ENCODE measurements at places on chromosomes 3 and 15. TPM values are rescaled to one million over a fixed set of nuclear protein-coding genes. Genes with fewer than 3 reads are reported as not detected.

- no peak for DNase-seq
Observed at GRCh38 chr3:9122732-9123364, 126.6 kb downstream of the SRGAP3 start.

- DNase-seq, result no peak
Observed at GRCh38 chr3:186143250-186143649, 34.4 kb upstream of the ETV5 start.

DNA sequence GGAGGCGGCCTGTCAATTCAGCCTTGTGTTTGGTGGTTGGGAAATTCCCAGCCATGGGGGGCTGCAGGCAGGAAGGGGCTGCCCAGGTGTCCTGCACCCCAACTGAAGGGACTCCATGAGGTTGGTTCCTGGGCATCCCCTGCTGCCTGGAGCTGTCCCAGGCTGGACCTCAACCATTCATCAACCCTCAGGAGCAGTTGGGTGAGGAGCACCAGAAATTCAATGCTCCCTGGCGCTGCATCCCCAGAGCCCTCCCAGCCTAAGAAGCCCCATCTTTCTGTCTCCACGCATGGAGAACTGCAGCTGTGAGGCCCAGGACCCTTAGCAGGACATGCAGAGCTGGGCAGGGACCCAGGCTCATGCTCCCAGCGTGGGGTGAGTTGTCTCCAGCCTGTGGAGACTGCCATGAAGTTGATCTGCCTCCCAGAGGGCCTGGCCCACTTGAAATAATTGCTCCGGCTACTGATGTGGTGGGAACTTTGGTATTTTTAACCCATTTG, 8.0 kb upstream of the SEMA3B start:
- no peak for DNase-seq

DNA sequence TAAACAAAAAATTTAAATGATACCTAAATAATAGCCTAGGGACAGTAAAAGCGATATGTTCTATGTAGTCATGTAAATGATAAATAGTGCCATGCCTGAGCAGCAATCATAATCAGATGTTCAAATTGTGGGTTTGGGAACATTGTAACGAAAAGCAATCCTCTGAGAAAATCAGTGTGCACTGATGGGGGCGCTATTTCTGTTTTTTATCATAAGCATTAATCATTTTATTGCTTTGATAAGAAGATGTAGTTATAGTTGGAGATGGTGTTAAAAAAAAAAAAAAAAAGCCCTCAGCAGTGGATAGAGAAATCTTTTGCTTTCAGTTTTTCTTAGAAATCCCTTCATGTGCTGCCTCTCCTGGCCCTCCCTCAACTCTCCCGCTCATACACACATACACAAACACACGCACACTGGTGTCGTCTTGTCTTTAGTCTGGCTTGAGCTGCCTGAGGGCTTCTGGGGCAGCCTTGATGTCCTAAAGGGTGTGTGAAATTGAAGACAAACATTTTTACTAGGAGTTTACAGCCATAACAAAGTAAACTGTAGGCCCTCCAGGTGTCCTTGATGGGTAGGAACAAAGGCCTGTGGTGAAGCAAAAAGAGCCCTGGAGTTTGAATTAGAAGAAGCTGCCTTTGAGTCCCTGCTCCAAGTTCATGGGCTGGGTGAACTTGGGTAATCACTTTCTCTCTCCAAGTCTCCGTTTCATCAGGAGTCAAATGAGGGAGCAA, 428.1 kb downstream of the SOX2 start:
- no peak for DNase-seq

DNA sequence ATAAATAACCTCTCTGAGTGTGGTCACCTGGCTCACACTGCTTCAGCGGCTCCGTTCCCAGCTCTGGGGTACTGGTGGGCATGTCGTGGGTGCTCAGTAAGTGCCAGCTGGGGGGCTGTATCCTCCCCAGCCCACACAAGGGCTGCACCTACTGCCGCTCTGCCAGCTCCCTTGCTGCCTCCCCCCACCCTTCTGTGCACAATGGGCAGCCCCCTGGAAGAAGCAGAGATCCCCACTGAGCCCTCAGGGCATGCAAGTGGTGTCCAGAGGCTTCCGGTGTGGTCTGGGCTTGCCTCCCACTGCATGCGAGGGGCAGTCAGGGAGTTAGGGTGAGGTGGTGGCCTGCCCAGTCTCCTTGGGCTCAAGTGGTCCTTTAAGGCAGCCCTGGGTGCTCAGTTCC, 58.3 kb upstream of the TRPM1 start:
- DNase-seq, result no peak

GRCh38 chr3:44862226-44862637, 520 bp downstream of the TMEM42 start:
- DNase-seq, result peak; percentile 7

DNA sequence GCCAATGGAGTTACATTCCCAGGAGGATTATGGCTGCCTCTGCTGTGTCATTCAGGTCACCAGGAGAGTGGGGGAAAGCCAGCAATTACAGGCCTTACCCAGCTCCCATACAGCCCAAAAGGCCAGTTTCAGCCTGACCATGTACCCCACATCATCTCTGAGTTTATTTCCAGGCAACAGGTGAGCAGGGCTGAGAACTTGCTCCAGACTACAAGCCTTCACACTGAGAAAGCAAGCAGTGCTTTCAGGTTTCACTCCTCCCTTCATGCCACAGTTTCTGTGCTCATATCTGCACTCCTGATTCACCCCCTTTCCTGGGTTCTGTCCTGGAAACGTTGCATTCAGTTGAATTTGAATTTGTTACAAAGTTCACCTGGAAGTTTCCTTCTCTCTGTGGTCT, 68.1 kb upstream of the ABI3BP start:
- DNase-seq, result no peak

- DNase-seq, result no peak
Observed at GRCh38 chr15:79977431-79978054, 6.5 kb upstream of the BCL2A1 start.

DNA sequence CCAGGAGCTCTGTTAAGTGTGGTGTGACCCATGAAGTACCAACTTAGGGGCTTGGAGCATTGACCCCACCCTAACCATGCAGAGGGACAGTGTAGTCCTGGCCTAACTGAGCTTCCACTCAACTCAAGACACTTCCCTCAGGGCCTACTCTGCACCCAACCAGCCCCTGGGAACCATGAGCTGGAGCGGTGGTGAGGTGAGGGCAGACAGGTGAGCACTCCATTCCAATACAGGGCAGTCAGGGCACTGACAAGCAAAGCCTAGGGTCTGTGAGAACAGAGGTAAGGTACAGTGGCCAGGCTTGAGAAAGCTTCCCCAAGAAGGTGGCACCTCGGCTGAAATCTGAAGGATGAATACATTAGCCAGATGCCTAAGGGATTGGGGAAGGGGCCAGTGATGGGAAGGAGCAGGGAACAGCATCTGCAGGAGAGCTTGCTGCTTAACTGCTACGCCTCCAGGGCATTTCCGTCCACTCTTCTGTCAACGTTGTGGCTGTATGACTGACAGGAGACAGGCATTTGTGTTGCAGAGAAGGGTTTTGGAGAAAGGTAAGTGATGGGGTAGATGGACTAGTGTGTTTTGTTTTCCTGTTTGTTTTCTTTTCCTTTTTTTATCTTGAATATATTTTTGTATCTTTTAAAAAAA, 243.5 kb upstream of the TRIM42 start:
- no peak for DNase-seq

DNA sequence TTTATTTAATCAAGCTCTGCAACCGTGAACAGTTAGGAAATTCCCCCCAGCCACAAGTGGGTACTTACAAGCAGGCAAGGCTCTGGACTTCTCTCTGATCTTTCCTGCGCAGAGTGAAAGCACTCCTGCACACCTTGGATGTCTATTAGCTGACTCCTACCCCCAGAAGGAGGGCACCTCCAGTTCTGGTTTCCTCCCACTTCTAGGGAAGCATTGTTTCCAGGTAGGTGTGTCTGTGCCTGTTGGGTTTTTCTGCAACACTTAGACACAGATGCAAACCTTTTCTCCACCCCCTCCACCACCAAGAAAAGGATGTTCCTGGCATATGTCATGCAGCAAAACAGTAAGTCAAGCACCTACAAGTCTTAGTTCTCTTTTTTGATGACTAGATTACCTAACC, at the start of gene ZBED2:
TSS of gene ZBED2 (minus strand) at position 115 of the 400 bp plus-strand sequence. CDS start 1,145 bp downstream, outside the sequence.
- no peak for DNase-seq

- peak; percentile 28 for DNase-seq
Observed at GRCh38 chr15:51401872-51402517, 60.5 kb downstream of the GLDN start.

- DNase-seq, result peak; percentile 76
Observed at GRCh38 chr3:161266731-161267150, 45.6 kb downstream of the NMD3 start.

- no peak for DNase-seq
Observed at GRCh38 chr3:59632760-59633573, 583.1 kb upstream of the CFAP20DC start.

DNA sequence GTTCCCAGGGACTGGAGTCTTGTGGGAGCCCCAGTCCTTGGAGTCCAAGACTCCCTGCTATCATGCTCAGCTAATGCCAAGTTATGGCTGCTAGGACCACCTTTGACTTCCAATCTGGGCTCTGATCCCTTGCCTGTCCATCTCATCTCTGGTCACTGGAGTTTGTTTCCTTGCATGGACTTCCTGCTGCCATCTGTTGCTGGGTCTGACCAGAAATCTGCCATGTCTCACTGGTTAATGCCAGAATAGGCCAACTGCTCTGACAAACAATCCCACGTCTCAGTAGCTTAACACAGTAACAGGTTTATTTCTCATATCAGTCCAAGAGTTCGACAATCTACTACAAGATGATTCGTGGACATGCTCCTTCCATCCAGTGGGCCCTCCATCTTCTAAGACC, 10.1 kb upstream of the GLCE start:
- no peak for DNase-seq

GRCh38 chr3:14773691-14774128, 45.1 kb upstream of the FGD5 start:
- no peak for DNase-seq

DNA sequence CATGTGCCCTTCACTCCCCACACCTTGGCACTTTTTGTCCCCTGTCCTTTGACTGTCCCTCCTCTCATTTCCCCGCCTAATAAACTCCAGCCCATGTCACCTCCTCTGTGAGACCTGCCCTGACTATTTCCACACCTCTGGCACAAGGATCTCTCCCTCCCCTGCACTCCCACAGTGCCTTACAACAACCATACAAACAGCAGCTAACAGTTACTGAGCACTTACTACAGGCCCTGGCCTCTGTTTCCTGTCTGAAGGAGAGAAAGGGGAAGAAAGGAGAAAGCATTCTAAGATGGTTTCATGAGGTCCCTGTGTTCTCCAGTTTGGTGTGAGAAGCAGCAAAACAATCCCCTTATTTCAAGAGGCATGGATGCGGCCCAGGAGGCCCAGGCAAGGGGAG, 20.0 kb upstream of the TRH start:
- DNase-seq, result no peak

DNA sequence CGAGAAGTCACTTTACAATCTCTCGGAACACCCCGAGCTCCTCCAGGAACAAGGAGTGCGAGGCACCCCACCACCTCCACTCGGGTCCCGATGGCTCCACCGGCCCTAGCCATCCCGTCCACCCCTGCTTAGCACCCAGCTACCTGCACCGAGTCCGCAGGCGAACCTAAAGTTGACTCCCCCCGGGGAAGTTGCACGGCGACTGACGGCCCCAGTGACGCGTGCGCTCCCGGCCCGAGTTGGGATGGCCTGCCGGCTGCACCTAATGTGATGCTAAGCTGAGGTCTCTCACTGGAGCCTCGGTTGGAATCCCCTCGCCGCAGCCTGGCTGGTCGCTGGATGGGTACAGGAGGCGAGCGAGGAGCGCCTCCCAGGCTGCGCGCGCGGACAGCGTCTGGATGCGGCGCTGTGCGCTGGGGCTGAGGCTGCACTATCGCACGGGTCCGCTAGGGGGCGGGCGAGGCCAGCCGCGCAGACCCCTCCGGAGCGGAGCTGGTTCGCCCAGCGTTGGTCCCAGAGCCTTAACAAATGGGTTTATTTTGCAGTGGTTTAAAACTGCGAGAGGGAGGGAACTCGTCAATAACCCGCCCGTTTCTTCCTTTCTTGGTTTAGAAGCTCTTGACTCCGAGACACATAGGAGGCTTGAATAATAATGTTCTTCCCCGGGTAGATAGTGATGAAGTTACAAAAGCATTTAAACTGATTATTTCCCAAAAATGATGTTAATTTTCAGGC, at the start of gene OXTR:
TSS of gene OXTR (minus strand) at position 526 of the 735 bp plus-strand sequence. CDS start 1,426 bp downstream, outside the sequence.
- DNase-seq, result peak; percentile 87

- peak; percentile 37 for DNase-seq
Observed at GRCh38 chr3:74403307-74403706, 211.2 kb downstream of the CNTN3 start.

DNA sequence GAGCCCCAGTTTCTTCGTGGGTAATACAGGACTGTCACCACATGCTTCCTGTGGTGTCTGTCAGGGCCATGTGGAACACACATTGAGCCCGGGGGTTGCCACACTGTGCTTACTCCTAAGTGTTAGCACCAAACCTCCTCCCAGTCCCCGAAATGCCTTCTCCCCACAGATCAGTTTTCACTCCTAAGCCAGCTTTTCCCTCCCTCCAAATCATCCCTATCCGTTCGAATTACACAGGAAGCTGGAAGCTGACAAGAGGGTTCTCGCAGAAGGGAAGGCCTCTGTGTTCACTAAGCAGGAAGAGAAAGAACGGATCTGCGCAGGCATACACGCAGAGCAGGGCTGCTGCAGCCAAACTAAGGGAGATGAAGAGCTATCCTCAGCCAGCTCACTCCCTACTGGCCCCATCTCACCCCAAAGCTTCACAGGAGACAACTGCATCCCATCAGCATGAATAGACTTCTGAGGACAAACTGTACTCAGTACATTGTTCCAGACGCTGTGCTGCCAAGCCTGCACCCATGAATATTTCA, 32.3 kb downstream of the XXYLT1 start:
- DNase-seq, result no peak

- DNase-seq, result peak; percentile 85
Observed at GRCh38 chr3:160697637-160698380, 20.8 kb downstream of the ARL14 start.

DNA sequence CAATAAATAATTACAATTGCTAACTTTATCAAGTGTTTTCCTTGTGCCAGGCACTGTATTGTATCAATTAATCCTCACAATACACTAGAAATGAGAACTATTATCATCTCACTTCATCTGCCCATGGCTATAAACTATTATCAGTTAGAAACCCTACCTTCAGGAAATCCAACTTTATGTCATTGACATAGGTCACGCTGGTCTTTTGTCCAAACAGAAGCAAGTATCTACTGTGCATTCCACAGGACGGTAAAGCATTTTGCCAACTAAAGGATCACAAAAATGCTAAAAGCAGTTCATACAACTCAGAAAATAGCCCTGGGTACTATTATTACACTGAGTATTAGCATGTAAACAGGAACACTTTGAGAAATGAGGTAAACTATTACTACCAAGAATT, 9.6 kb downstream of the DENND6A start:
- DNase-seq, result no peak

HRH1 gene
- total RNA-seq, result 6.2 TPM

TIMP4 gene
- not detected for total RNA-seq

CMTM8 gene
- total RNA-seq, result not detected

DGKG gene
- total RNA-seq, result 0.57 TPM

RAB11A gene
- 218 TPM for total RNA-seq

INSYN1 gene
- total RNA-seq, result 1.3 TPM

GABRB3 gene
- total RNA-seq, result 4.4 TPM

GOLGA6A gene
- total RNA-seq, result not detected

MCTP2 gene
- total RNA-seq, result 4.2 TPM

WDR72 gene
- not detected for total RNA-seq
